Osteocyte (in vitro differentiated cells): ENCODE measurements at places on chromosomes 3 and 15. TPM values are rescaled to one million over a fixed set of nuclear protein-coding genes. Genes with fewer than 3 reads are reported as not detected.
A peak's percentile ranks its signal among the peaks of the same experiment; 100 is the strongest.

Gene POLQ
- total RNA-seq, result 1.2 TPM in 2 replicates

Gene AGBL1
- not detected in 2 replicates for total RNA-seq

Gene HMG20A
- total RNA-seq, result 49.5 and 55.8 TPM in 2 replicates

- H3K27ac ChIP-seq, result no peak overlapping the region
- H3K36me3 ChIP-seq, result no peaks in the 10 kb centered on the region
- no peak for DNase-seq
- H3K27me3 ChIP-seq, result peaks cover 3% of the 10 kb centered on the region
- no peak overlapping the region for H3K4me3 ChIP-seq
- H3K4me1 ChIP-seq, result peaks cover 27% of the 10 kb centered on the region
Measured at GRCh38 chr15:77578641-77579372, 53.9 kb downstream of the LINGO1 start.

Gene STRIT1
- total RNA-seq, result not detected in 2 replicates

DNA sequence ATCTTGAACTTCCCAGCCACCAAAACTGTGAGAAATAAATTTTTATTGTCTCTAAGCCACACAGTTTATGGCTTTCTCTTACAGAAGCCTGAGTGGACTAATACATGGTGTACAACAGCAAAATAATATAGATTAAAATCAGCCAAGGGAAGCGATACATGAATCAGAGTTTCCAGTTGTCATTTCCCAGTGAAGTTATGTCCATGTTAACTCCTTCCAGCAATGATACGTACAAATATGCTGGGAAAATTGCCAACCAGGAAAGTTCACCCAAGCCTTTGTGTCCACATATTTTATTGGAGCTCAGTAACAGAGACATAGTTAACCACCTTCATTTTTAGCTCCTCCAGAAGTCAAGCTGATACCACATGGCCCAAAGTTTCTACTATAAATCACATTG lies 280.9 kb upstream of the KCNMB2 start:
- peaks cover 2% of the 10 kb centered on the region for H3K36me3 ChIP-seq
- no peaks in the 10 kb centered on the region for H3K27me3 ChIP-seq
- no peak for DNase-seq
- H3K4me1 ChIP-seq, result peaks cover 6% of the 10 kb centered on the region
- H3K4me3 ChIP-seq, result no peak overlapping the region

DNA sequence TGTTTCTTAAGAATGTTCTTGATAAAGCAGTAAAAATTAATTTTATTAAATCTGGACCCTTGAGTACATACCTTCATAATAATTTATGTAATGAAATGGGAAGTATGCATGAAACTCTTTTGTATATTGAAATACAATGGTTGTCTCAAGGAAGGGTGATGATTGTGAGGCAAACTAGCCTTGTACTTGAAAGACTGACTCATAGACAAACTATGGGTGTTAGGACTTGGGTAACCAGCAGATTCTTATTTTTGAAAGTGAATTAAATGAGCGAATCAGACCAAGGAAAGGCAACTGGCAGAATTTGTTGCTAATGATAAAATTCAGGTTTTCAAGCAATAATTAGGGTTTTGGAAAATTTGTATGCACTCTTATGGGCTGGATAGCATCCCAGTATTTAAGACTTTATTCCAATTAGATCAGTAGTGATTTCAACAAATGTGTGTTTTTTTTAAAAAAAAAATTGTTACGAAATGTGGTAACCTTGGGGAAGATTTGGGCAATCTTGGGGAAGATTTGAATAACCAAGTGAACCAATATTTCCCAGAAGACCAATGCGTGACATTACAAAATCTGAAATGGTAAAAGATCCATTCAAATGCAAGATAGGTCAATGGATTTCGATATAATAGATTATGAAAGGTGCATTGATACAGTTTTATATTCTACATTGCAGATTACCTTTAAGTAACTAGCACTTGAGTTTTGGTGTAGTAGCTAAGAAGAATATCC lies 42.0 kb downstream of the ATP2C1 start:
- no peaks in the 10 kb centered on the region for H3K27me3 ChIP-seq
- peaks cover 11% of the 10 kb centered on the region for H3K4me1 ChIP-seq
- no peak overlapping the region for H3K27ac ChIP-seq
- no peak overlapping the region for H3K4me3 ChIP-seq

DNA sequence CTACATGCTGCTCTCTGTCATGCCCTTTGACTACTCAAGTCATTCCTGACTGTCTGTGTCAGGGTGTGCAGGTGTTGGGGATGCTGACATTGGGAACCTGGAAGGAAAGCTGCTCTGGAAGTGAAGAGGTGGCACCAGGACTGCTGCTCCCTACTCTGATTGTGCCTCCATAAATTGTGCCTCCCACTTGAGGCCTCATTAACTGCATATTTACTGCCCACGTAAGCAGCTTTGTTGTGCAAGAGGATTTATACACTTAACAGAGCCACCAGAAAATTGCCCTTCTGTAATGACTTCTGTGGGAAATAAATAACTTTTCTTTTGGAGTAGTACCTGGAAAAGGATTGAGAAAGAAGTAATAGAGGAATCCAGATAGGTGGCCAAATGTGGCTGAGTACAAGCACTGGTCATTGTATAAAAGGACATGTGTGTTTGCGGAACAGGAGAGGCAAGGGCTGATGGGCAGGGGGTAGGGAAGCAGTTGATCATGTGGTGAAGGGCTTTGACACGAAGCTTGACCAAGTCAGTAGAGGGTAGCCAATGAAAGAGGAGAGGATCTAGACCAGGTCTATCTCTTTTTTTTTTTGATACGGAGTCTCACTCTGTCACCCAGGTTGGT lies 24.8 kb downstream of the IL20RB start:
- H3K27ac ChIP-seq, result no peak overlapping the region
- H3K4me1 ChIP-seq, result peaks cover 3% of the 10 kb centered on the region
- no peak overlapping the region for H3K4me3 ChIP-seq

- DNase-seq, result no peak
- H3K4me1 ChIP-seq, result peaks cover 9% of the 10 kb centered on the region
- no peaks in the 10 kb centered on the region for H3K36me3 ChIP-seq
- H3K4me3 ChIP-seq, result no peak overlapping the region
Measured at GRCh38 chr3:70067860-70068521, 68.5 kb downstream of the SAMMSON start.

Gene FBXL2
- total RNA-seq, result 16.0 and 20.4 TPM in 2 replicates

Gene TIPARP
- total RNA-seq, result 152 and 163 TPM in 2 replicates

Gene WDR49
- total RNA-seq, result 0.31 TPM in 1 of 2 replicates, not detected in the other

Gene TGM4
- 0.26 TPM in 1 of 2 replicates, not detected in the other for total RNA-seq

Gene ADGRG7
- total RNA-seq, result not detected in 2 replicates

GRCh38 chr3:129161860-129162271 lies 1.0 kb upstream of the ISY1 start:
- no peak for DNase-seq
- H3K36me3 ChIP-seq, result peaks cover 12% of the 10 kb centered on the region
- H3K27me3 ChIP-seq, result no peaks in the 10 kb centered on the region
- peak overlapping the region; percentile 84 for H3K4me3 ChIP-seq
- H3K4me1 ChIP-seq, result peaks cover 35% of the 10 kb centered on the region
- H3K27ac ChIP-seq, result peak overlapping the region; percentile 100

DNA sequence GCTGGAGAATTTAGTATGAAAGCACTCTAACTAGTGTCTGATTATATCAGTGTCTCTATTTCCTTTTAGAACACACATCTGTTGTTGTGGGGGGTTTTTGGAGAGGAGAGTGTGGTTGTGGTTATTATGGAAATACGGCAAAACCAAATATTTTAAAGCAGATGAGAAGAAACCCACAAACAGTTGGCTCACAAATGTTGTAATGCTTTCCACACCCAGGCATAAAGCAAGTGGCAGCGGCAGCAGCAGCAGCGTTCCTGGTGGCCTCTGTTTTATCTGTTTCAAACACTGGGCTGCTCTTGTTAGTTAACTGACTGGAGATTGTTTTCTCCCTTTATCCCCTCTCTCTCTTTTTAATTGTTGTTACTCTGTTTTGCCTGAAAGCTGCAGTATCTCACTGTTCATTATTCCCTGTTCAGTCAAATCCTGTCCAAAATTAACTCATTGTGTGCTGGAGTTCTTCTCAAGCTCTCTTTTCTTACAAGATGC lies 1045.5 kb upstream of the NR2F2 start:
- H3K4me1 ChIP-seq, result peaks cover 57% of the 10 kb centered on the region
- peak overlapping the region; percentile 25 for H3K27ac ChIP-seq

- no peak for DNase-seq
- peaks cover 29% of the 10 kb centered on the region for H3K4me1 ChIP-seq
- H3K27me3 ChIP-seq, result no peaks in the 10 kb centered on the region
- H3K4me3 ChIP-seq, result no peak overlapping the region
- H3K36me3 ChIP-seq, result peaks cover 2% of the 10 kb centered on the region
Measured at GRCh38 chr3:73556520-73557372, 68.0 kb downstream of the PDZRN3 start.

Gene TM4SF18
- 2.2 and 3.7 TPM in 2 replicates for total RNA-seq

Gene SI
- total RNA-seq, result not detected in 2 replicates

Gene SCAANT1
- total RNA-seq, result not detected in 2 replicates

- H3K4me3 ChIP-seq, result no peak overlapping the region
- H3K4me1 ChIP-seq, result peaks cover 25% of the 10 kb centered on the region
- H3K27ac ChIP-seq, result no peak overlapping the region
- DNase-seq, result no peak
Measured at GRCh38 chr3:164479978-164480377, 598.3 kb downstream of the SI start.

DNA sequence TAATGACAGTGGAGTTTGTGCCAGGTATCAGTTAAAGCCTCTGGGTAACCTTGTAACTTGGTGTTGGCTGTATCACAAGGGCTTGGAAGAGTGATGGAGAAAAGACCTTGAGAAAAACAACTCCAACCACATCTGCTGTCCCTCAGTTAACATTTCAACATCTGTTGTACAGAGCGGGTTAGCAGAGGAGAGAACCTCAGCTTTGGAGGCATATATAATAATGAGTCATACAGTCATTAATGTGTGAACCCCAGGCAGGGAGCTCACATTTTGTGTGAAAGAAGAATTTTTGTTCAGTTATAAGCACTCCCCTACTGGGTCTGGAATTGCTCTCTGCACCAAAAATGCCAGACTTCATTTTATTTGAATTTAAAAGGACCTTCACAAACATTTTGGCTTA lies 439.5 kb downstream of the PDCD6IP start:
- no peaks in the 10 kb centered on the region for H3K27me3 ChIP-seq
- H3K36me3 ChIP-seq, result peaks cover 23% of the 10 kb centered on the region
- H3K4me3 ChIP-seq, result no peak overlapping the region
- H3K27ac ChIP-seq, result peak overlapping the region; percentile 97

Gene UPK1B
- total RNA-seq, result 0.24 TPM in 1 of 2 replicates, not detected in the other

DNA sequence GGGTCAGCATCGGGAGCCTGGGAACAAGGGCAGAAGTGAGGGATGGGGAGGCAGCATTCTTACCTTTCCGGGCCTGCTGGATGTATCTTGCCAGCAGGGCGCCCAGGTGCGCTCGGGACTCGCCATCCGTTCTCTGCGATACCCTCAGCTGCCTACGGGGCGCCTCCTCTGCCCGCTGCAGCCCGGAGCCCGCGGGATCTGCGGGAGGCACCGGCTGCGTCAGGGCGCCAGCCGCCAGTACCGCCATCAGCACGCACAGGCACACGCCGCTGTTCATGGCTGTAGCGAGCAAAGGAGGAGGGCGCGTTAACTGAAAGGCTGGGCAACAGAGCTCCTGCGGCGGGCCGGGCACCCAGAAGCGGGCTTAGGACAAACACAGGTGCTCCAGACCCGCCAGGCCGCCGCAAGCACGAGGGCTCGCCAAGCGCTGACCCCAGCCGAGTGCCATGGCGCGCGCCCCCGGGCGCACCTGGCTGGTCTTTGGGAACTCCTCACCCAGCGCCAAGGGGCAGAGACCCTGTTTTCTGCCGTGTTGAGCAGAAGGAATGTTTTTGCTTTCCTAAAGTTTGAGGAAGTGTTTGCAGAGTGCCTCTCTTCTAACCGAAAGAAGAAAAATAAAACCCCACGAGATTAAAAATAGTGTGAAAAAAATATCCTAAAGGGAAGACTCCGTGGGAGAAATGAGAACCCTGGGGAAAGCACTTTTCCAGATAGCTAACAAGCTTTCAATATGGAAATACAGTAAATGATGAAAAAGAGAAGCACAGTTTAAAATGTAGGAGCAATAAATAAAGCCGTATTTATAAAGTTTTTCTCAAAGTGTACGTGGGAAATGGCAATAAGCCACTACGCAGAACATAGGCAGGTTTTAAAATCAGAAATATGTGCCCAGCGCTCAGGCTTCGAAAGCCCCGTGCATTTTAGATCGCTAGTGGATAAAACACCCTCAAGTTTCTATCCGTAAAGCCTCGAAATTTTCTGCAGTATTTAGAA lies 2.3 kb downstream of the CCK start:
- peaks cover 2% of the 10 kb centered on the region for H3K4me1 ChIP-seq
- H3K36me3 ChIP-seq, result no peaks in the 10 kb centered on the region
- no peak overlapping the region for H3K4me3 ChIP-seq
- peaks cover 48% of the 10 kb centered on the region for H3K27me3 ChIP-seq
- no peak for DNase-seq

Gene SPESP1
- total RNA-seq, result not detected in 2 replicates

Gene ATP13A4
- 0.27 TPM in 1 of 2 replicates, not detected in the other for total RNA-seq

Gene MYRIP
- total RNA-seq, result 0.24 and 0.62 TPM in 2 replicates

GRCh38 chr3:162555761-162556160 lies 1059.2 kb downstream of the OTOL1 start:
- H3K27me3 ChIP-seq, result no peaks in the 10 kb centered on the region
- no peak for DNase-seq
- no peak overlapping the region for H3K4me3 ChIP-seq
- peaks cover 11% of the 10 kb centered on the region for H3K4me1 ChIP-seq
- H3K36me3 ChIP-seq, result no peaks in the 10 kb centered on the region
- no peak overlapping the region for H3K27ac ChIP-seq

- no peak overlapping the region for H3K4me3 ChIP-seq
- no peak overlapping the region for H3K27ac ChIP-seq
- no peaks in the 10 kb centered on the region for H3K27me3 ChIP-seq
- no peaks in the 10 kb centered on the region for H3K36me3 ChIP-seq
- H3K4me1 ChIP-seq, result no peaks in the 10 kb centered on the region
Measured at GRCh38 chr3:63809607-63810006, 9.5 kb upstream of the C3orf49 start.

DNA sequence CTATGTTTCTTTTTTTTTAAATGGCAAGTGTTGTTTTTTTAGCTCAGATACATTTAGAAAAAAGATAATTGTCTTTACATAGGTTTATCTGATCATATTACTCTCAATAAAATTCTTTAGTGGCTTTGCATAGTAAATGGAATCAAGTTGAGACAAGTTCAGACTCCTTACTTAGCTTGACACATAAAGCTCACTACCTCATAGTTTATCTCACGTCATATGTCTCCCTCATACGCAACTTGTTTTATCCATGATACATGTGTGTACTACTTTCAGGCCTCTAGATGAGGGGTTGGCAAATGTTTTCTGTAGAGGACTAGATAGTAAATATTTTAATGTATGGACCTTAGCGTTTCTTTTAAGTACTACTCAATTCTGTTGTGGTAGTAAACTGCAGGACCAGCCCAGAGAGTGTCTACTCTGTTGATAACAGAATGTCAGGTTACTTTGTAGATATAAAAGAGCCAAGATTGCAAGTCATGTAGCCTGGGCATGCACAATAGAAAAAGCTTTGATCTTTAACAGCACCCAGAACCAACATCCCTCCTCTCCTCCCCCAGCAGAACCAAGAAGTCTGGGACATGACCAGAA lies 28.2 kb upstream of the MGA start:
- DNase-seq, result no peak
- no peak overlapping the region for H3K27ac ChIP-seq
- no peaks in the 10 kb centered on the region for H3K27me3 ChIP-seq

- H3K36me3 ChIP-seq, result peaks cover 18% of the 10 kb centered on the region
- no peaks in the 10 kb centered on the region for H3K27me3 ChIP-seq
- H3K4me3 ChIP-seq, result peak overlapping the region; percentile 85
- DNase-seq, result no peak
Measured at GRCh38 chr15:90955624-90956273, 1.1 kb downstream of the RCCD1 start.

Gene WDR53
- total RNA-seq, result 15.4 and 16.5 TPM in 2 replicates
